ENCODE measurements at places on chromosomes 6 and 20.

DNA sequence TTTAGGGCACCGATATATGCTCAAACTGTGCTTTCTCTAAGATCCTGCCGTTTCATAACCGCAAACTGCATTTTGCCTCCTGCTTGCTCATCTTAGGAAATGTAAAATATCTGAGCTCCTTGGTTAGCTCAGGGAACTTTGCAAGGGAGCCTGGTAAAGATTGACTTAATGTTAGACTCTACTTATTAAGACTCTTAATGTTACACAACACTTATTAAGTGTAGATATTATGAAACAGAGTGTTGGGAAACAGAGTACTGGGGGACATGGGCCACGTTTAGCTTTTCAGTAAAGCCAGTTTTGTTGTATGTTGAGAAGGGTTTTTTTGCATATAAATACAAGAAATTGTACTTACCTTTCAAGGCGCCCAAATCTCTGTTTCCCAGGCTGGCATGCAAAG, 1.9 kb downstream of the LTV1 start:
- DNase-seq = no peak

DNA sequence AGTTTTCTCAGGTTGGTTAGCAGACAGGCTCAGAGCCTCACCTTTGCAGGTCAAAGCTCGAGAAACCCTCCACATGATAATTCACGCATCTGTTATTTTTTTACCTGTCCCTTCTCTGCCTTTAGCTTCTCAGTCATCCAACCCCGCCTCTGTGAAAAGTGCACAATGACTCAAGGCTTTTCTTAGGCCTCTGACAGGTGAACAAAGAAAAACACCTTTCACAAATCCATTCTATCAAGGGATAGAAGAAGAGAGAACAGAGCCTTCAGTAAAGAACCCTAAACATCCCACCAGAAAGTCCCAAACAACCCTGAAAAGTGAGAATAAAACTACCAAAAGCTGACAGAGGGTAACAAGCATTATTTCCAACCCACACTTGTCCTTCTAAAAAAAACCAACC, 178.2 kb downstream of the GJA10 start:
- DNase-seq = no peak

- DNase-seq = no peak
These were observed 385.2 kb upstream of the ARID1B start for GRCh38 chr6:156391977-156392376.

DNA sequence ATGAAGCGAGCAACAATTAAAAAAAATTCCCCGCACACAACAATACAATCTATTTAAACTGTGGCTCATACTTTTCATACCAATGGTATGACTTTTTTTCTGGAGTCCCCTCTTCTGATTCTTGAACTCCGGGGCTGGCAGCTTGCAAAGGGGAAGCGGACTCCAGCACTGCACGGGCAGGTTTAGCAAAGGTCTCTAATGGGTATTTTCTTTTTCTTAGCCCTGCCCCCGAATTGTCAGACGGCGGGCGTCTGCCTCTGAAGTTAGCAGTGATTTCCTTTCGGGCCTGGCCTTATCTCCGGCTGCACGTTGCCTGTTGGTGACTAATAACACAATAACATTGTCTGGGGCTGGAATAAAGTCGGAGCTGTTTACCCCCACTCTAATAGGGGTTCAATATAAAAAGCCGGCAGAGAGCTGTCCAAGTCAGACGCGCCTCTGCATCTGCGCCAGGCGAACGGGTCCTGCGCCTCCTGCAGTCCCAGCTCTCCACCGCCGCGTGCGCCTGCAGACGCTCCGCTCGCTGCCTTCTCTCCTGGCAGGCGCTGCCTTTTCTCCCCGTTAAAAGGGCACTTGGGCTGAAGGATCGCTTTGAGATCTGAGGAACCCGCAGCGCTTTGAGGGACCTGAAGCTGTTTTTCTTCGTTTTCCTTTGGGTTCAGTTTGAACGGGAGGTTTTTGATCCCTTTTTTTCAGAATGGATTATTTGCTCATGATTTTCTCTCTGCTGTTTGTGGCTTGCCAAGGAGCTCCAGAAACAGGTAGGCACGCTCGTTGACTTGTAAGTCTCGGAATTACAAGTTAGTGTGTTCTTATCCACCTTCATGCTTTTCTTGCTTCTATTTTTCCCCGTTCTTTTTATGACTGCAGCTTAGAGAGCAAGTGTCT, at the start of gene EDN1:
Gene EDN1 (plus strand): TSS at position 429 of the 888 bp plus-strand sequence. CDS start 269 bp downstream, at position 698.
- DNase-seq = no peak

GRCh38 chr6:70151616-70152015, 151.3 kb downstream of the COL9A1 start:
- DNase-seq = no peak
